HS-27A (cell line): ENCODE measurements at places on chromosomes 12 and 14.

GRCh38 chr14:105533811-105534498, 7.6 kb downstream of the TMEM121 start:
- no peak for DNase-seq

GRCh38 chr14:96979611-96980074, 182.5 kb downstream of the VRK1 start:
- DNase-seq = no peak

DNA sequence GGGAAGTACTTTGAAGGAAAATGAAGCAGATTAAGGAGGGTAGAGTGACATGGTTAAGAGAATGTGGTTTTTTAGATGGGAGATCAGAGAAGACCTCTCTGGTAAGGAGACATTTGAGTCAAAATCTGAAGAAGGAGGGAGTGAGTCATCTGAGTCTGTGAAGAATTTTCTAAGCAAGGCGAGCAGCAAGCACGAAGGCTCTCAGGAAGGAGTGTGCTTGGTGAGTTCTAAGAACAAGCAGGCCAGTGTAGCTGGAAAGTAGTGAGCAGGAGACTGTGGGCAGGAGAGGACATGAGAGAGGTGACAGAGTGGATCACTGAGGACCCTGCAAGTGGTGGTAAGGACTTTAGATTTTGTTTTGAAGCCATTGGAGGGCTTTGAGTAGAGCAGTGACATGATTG, 76.3 kb upstream of the FUT8 start:
- no peak for DNase-seq

DNA sequence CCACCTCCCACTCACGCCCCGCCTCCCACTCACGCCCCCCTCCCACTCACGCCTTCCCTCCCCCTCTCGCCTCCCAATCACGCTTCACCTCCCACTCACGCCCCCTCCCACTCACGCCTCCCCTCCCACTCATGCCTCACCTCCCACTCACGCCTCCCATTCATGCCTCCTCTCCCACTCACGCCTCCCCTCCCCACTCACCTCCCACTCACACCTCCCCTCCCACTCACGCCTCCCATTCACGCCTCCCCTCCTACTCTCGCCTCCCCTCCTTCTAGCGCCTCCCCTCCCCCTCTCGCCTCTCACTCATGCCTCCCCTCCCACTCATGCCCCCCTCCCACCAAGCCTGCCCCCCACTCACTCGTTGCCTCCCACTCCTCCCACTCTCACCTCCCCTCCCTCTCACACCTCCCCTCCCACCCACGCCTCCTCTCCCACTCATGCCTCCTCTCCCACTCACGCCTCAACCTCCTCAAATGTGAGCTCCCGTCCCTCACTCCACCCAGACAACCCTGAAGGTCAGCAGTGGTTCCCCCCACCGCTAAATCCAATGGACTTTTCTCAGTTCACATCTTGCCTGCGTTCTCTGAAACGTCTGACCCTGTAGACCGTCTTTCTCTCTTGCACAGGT, 39.8 kb downstream of the TMEM63C start:
- DNase-seq = no peak

DNA sequence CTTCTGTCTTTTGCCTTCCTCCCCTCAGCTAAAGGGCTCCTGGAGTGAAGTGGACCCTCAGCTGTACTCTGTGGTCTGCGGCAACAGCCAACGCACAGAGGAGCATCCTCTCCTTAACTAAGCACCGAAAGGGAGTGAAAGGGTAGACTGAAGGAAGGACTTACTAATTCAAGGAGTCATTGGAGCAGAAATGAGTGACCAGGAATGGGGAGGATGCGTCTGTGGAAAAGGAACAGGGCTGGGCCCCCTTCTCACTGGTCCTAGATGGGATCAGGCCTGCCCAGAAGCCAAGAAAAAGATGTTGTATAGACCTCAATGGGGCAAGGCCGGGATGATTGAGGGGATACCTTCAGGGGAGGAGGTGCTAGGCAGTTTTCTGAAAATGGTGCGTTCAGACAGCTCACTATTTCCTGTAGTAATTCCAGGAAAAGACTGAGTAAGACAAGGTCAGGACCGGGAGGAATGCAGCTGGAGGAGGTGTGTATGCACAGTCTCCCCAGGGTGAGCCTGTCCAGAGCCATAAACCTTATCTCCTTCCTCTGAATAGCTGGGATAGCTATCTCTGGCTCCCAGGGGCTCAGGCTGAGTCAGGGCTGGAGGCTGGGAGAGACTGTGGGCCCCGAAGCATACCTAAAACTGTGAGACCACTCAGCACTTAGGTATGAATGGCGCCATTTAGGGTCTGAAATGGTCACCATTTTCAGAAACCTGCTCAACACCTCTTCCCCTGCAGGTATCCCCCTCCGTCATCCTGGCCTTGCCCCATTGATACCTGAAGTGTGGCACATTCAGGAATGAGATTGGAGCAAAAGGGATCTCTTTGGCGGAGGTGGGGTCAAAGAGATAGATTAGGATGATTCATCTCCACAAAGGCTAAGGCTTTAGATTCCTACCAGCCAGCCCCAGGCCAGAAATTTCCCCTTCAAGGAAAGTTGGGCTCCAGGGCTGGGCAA, 20.2 kb upstream of the KRT8 start:
- peak; percentile 95 for DNase-seq

DNA sequence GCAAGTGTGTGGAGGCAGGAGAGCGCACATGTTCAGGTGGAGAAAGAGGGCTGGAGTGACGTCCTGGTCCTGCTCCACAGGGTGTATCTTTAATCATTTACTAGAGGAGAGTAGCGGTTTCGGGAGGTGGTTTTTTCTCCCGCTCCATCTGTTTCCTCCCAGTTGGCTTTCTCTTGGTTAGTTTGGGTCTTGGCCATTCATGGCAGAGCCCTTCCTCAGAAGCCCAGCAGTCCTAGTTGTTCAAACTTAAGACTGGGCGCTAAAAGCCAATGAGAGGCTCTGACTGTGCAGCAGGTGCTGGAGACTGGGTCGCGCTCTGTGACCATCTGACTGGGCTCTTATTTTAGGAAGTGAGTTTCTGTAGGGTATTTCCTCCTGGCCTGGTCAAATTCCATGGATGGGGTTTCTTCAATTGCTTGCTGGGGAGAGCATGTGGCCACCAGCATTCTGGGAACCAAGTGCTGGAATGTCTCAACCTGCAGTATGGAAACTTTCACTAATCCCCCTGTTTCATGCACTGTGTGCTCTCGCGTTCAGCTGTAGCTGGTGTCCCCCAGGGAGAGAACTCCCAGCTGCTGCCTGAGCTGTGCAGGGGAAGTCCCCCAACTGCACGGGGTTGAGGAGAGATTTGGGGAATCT, 27.4 kb upstream of the TSPAN9 start:
- DNase-seq = no peak

DNA sequence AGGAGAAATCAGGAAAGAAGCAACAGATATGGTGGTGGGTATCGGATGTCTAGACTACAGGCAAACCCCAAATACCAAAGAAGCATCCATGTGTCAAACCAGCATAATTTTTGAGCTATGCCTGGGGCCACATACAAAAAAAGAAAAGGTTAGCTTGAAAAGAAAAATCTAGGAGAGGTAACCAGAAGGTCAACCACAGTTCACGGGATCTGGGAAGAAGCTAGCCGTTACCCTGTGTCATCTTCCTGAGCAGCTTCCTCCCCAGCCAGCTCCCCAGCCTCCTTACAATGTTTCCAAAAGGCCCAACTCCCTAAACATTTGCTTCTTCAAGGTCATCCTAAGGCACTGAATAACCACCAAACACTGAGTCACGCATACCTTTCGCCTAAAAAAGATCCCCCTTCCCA, 3.1 kb downstream of the SINHCAF start:
- DNase-seq = peak; percentile 69

DNA sequence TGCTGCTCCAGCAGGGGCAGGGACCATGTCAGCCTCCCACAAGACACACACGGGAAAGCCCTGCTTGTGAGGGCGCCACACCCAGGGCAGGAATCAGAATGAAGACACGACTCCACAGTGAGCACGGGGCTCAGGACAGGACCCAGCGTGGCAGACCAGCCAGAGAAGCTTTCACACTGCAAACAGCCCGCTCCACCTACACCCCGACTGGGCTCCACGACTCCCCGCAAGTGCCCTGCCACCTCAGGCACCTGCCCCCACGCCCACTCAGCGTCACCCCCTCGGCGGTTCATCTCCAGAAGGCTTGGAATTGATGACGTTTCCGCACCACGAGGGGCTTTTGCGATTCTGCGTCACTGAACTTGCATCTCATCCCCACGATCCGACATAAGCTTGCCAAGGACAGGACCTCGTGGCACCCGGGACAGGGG, 91.1 kb downstream of the FBXL14 start:
- no peak for DNase-seq

GRCh38 chr12:94379479-94380113, 80.1 kb downstream of the CEP83 start:
- DNase-seq = no peak

GRCh38 chr12:122088179-122088810, 9.7 kb downstream of the MLXIP start:
- DNase-seq = no peak

- no peak for DNase-seq
Observed at GRCh38 chr14:66115740-66116502, 370.2 kb upstream of the CCDC196 start.

DNA sequence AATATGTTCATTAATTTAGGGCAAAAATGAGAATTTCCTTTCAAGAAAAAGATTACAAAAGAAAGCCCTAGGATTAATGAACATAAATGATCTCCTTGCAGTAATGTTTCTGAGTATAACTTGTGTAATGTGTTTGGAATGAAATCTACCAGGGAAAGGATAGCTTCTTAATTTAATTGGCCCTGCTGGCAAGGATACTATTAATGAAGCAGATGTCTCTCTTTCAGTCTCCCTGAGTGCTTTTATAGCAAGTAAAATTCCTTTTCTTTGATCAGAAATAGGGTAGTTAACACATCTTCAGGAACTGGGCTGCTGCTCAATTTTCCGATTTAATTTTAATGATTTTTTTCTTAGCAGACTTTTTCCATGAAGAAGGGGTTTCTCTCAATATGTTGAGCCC, 379.4 kb upstream of the PDE3A start:
- DNase-seq = no peak

- no peak for DNase-seq
Observed at GRCh38 chr12:56122637-56123036, 4.6 kb downstream of the ZC3H10 start.

DNA sequence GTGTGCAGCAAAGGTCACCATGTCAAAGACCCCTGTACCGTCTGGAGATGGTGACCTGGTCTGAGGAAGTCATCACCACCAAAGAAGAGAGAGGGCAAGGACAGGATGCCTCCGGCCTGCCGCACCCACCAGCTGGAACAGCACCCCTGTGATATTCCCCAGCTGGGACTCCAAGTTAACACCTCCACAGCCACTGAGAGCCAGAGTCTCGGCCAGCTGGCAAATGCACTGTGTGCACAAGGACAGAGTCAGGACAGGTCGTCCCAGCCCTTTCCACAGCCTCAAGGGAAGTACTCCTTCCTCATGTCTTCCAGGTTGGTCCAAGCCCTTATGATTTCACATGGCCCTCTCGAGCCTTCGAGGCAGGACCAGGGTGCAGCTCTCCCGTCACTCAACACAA, 19.3 kb upstream of the FKBP4 start:
- DNase-seq = no peak

- no peak for DNase-seq
Observed at GRCh38 chr14:64507376-64508156, 3.0 kb downstream of the ZBTB1 start.

GRCh38 chr12:50934981-50935807, 17.1 kb upstream of the HIGD1C start:
- DNase-seq = no peak

DNA sequence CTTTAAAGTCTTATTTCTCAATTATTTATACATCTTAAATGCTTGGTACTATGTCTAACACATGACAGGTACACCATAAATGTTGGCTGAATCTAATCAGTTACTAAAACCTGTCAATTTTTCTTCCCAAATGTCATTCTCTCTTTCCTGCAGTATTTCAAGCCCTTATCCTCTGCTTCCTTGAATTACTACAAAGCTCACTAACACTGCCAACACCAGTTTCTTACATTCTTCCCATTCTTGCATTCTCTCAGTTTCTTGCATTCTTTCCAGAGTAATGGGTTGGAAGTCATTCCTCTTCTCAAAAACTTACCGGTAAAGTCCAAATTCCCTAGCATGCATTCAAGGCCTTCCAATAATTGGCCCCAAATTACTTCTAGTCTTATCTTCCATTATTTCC, 9.6 kb upstream of the SMARCC2 start:
- no peak for DNase-seq

DNA sequence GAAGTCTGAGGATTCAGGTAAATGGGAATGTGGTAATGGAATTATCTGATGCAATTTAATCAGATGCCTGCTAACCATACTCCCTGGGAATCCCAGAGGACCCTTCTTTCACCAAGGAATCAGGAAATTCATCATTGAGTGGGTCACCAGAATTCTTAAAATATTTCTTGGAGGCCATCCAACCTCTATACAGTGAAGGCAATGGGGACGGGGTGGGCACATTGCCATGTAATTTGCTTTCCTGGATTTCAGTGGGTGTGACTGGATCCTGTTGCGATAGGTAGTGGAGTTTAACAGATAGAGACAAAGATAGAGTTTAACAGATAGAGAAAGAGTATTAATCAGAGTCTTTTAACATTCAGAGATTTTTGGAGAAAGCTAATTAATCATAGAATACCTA, 394.4 kb downstream of the DAD1 start:
- DNase-seq = peak; percentile 60

GRCh38 chr12:124630791-124631313, 63.4 kb upstream of the NCOR2 start:
- no peak for DNase-seq

DNA sequence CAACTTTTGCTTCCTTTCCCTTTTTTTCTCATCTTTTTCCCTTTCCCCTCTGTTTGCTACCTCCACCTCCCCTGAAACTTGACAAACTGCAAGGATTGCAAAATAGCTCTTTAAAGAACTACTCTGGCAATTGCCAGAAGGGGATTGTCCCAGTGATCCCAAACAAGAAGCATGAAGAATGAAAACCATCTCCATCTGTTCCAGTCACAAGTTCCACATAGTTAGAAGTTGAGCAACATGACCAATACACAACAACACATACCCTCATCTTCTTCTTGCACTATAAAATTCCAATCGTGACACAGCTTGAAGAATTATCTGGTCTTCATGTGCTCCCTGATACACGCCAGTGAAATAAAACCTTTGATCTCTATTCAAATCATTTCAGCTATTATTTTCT, 93.7 kb upstream of the USP15 start:
- no peak for DNase-seq

- no peak for DNase-seq
Observed at GRCh38 chr14:104108570-104109541, 23.4 kb downstream of the ASPG start.

DNA sequence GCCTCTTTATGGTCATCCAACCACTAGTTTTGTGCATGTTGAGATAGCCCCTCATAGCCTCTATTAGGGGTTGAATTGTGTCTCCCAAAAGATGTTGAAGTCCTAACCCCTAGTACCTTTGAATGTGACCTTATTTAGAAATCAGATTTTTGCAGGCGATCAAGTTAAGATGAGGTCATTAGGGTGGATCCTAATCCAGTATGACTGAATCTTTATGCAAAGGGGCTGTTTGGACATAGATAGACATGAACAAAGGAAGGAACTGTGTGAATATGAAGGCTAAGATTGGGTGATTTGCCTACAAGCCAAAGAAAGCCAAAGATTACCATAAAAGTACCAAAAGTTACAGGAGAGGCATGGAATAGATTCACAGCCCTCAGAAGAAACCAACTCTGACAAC, 209.6 kb downstream of the NUAK1 start:
- no peak for DNase-seq
